ENCODE measurements at places on chromosomes 5 and 9. TPM values are rescaled to one million over a fixed set of nuclear protein-coding genes. Genes with fewer than 3 reads are reported as not detected.

KIF4B gene
- not detected for total RNA-seq

UHRF2 gene
- 129 TPM for total RNA-seq

GPR21 gene
- 1.9 TPM for total RNA-seq

LTC4S gene
- total RNA-seq = 1.5 TPM

SAPCD2 gene
- 0.41 TPM for total RNA-seq

MED10 gene
- total RNA-seq = 17.5 TPM

SCAI gene
- 14.0 TPM for total RNA-seq

PCDH12 gene
- 0.16 TPM for total RNA-seq

ROR2 gene
- 26.5 TPM for total RNA-seq

POU4F3 gene
- total RNA-seq = not detected

NUTM2G gene
- not detected for total RNA-seq

All from fibroblast of the aortic adventitia (primary cell).